Activated CD8-positive, alpha-beta T cell treated with anti-CD3 and anti-CD28 coated beads, Interleukin-2, amount 10 ng/mL, durations not matched to agents 7 days and 5 days (primary cell): ENCODE measurements at places on chromosomes 7 and 10. TPM values are rescaled to one million over a fixed set of nuclear protein-coding genes. Genes with fewer than 3 reads are reported as not detected.

GRCh38 chr7:69412331-69413146, 185.7 kb upstream of the AUTS2 start:
- peak; percentile 41 for DNase-seq

- no peak for DNase-seq
Observed at GRCh38 chr7:116582806-116583444, 58.1 kb downstream of the CAV1 start.

EN2 gene
- total RNA-seq: not detected

GRCh38 chr7:31926991-31927584, 143.1 kb downstream of the PDE1C start:
- DNase-seq: no peak

KCNMA1 gene
- total RNA-seq: 0.16 TPM
